Tongue (tissue), 3 donors: ENCODE measurements at places on chromosomes 7 and 10.

- peak; percentile 86 for DNase-seq
These were observed 15.6 kb downstream of the CLEC2L start for GRCh38 chr7:139538881-139539635.

DNA sequence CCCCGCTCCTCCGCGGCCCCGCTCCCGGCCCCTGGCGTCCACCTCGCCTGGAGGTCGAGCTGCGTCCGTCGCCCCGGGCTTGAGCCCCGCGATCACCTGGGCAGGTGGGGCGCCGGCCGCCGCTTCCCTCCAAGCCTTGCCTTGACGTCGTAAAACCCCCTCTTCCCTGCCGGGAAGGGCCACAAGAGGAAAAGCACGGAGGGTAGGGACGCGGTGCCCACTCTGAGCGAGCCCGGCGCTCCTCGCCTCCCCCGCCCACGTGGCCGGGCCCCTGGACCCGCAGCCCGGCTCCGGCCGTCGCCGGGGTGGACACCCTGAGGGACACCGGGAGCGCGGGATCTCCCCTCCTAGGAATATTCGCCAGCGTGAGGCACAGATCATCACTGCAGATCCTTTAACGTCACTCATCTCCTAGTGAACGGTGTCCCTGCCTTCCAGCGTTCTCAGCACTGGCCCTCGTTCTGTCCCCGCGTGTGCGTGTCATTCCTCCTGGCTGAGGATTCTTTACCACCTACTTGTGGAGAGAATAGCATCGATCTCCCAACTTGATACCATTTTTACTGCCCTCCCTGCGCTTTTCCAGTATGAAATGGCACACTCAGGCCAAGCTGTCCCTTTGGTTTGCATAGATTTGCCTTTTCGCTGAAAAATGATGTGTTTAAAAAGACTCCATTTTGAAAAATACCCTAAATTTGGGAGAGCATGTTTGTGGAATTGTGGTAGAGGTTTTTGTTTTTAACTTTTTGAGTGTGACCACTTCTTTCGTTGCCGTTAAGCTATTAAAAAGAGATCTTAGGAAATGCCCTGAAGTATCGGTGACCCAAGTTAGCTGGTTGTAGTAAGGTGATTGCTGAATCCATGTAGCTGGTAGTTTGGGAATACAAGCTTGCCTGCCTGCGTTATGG, 649 bp downstream of the ACTR3B start:
- DNase-seq: peak; percentile 51

DNA sequence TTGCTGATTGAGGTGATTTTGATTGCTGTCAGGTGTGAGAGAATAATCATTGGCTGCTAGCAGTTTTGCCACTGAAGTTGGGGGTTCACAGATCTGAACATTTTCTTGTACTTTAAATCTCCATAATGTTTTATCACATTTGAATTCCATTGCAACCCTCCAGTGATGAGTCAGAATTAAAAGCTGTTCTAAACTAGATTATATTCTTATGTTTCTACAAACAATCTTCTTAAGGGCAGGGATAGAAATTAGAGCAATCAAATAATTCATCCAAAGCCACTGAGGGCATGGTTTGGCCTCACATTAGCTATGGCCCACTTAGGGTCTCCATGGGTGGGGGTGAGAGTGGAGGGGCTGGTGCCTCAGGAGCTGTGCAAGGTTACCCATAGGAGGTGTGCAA, 53.0 kb upstream of the RPA3 start:
- DNase-seq: no peak

DNA sequence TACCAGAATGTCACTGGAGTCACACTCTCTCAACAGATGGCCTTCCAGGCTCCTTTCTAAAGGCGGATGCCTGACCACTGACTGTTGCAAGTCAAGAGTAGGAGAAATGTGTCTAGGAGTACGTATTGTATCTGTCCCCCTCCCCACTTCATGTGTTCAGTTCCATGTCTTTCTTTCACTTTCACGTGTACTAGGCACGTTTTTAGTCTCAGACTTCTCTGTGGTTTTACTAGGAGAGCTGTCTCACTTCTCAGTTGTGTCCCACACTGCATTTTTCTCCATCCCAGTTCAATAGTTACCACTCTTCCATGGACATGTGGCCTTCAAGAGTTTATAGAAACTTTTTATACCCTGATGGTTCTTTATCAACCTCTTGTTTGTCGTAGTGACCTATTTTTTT, 893.0 kb downstream of the NRG3 start:
- no peak for DNase-seq

GRCh38 chr7:23207884-23208283, 26.0 kb downstream of the NUP42 start:
- DNase-seq: no peak

- DNase-seq: no peak
These were observed 68.3 kb upstream of the DNAJB6 start for GRCh38 chr7:157268540-157268939.

DNA sequence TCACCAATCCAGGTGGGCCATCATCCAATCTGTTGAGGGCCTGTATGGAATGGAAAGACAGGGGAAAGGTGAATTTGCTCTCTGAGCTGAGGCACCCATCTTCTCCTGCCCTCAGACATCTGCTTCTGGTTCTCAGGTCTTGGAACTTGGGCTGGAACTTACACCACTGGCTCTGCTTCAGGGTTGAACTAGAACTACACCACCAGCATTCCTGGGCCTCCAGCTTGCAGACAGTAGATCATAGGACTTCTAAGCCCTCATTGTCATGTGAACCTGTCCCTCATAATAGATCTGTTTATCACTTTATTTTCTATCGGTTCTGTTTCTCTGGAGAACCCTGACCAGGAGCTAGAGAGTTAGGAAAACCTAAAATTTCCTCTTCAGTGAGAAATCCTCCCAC, 233.5 kb downstream of the CREB5 start:
- DNase-seq: no peak
